Kidney (tissue), 22 donors: ENCODE measurements at places on chromosomes 3 and 15.

- no peak for DNase-seq
These were observed 580.5 kb downstream of the OTOL1 start for GRCh38 chr3:162077108-162077507.

DNA sequence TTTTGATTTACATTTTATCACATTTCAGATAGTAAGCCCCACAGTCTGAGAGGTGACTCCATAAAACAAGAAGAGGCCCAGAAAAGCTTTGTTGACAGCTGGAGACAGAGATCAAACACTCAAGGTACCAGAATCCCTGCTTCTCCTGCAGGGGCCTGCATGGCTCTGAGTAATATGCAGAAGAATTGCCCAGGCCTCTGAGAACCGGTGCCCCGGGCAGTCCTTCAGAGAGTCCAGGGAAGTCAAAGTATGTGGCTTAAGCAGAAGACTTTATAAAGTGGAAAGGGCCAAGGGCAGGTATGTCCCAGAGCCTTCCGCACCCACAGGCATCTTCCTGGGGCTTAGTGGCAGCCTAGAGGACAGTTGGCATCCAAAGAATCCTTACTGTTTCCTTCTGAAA, 12.8 kb downstream of the ATRIP start:
- DNase-seq: no peak

DNA sequence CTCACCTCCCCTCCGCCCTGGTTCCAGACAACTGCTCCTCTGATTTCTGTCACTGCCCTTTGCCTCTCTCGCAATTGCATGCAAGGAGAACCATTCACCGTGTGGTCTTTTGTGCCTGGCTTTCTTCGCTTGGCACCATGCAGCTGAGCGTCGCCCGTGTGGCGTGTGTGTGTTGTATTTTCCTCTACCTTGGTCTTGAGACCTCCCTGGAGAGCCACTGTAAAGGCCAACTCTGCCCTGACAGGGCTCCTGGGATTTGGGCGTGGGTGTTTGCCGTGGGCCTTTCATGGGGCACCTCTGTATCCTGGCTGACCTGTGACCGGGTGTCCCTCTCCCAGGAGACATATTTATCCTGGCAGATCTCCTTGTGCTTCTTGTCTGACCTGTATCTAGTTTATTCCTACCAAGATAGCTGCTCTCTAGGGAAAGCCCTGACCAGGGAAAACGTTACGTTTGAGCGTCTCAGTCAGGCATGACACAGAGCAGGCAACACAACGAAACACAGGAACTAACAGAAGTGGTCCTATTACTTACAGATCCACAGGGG, 2.0 kb upstream of the PIGZ start:
- DNase-seq: no peak

DNA sequence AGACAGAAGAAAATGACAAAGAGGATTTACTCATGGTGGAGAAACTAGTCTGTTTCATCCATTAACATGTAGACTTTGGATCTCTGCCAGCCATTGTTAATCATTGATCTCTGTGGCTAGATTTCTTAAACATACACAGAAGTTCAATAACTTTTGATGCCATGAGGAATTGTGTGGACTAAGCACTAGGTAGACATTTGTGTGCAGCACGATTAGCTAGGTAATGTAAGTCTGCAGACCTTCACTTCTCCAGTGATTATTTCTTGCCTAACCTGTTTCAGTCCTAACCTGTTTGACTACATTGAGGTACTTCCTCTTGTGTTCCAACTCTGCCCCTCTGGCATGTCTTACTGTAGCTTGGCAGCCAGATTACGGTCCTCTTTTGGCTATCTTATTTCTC, 928.5 kb upstream of the ROBO1 start:
- DNase-seq: peak; percentile 84

- no peak for DNase-seq
These were observed 23.6 kb downstream of the PTX3 start for GRCh38 chr3:157460253-157460652.

DNA sequence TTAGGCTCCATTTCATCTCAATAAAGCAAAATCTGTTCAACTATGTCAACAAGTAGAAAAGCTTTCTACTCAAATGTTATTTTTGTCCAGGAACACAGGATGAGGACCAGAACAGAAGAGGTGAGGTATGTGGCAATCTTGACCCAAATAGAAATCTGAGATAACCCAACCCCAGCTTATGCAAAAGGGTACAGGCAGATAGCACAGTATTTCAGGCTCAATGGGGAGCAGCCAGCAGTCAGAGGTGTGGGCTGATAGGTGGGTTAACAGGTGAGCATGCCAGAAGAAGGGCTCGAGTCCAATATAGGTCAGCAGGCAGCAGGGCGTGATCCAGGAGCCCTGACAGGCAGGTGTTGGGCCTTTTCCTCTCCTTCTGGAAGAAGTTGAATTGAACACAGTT, 281.2 kb upstream of the NR2F2 start:
- DNase-seq: no peak

GRCh38 chr3:184188080-184188479, 2.1 kb downstream of the ABCF3 start:
- DNase-seq: no peak

DNA sequence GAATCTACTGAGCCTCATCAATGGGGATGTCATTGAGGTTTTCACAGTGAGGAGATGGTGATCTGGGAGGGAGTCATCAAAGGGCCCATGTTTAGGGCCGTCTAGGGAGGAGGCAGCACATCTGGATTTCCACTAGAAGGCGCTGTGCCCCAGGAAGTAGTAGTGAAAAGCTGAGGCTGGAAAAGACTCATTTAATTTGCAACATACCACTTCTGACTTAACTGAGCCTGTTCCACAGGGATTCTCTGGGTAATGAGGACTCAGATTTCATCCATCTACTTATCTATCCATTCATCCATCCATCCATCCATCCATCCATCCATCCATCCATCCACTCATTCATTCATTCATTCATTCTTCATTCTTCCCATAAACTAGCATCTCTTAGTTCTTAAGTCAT, 17.4 kb upstream of the SHF start:
- peak; percentile 82 for DNase-seq
